ENCODE measurements at places on chromosomes 12 and 14.
A peak's percentile ranks its signal among the peaks of the same experiment; 100 is the strongest.

GRCh38 chr12:104687823-104688573 lies 231.2 kb downstream of the CHST11 start:
- DNase-seq: no peak

GRCh38 chr12:77893918-77894317 lies 63.2 kb downstream of the NAV3 start:
- no peak for DNase-seq

DNA sequence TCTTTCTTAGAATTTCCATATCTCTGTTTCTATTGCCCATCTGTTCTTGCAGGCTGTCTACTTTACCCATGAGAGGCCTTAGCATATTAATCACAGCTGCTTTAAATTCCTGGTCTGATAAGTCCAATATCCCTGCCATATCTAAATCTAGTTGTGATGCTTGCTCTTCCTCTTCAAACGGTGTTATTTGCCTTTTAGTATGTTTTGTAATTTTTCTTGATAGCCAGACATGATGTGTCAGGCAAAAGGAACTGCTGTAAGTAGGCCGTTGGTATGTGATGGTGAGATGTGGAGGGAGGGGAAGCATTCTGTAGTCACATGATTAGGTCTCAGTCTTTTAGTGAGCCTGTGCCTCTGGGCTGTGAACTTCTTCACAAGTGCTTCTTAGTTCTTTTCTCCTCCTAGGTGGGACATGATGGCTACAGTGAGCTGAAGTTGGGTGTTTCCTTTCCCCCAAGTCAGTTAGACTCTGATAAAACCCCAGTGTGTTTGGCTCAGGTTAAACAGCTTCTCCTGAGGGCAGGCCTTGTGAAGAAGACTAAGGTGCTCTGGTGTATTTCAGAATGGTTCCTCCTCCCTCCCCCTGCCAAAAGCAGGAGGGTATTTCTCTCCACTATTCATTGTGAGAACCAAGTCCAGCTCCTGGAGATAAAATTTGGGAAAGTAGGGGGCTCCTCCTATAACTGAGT lies 195.9 kb upstream of the PARP11 start:
- no peak for DNase-seq

- peak; percentile 97 for DNase-seq
These were observed 43.5 kb downstream of the TMX1 start for GRCh38 chr14:51283402-51284085.

DNA sequence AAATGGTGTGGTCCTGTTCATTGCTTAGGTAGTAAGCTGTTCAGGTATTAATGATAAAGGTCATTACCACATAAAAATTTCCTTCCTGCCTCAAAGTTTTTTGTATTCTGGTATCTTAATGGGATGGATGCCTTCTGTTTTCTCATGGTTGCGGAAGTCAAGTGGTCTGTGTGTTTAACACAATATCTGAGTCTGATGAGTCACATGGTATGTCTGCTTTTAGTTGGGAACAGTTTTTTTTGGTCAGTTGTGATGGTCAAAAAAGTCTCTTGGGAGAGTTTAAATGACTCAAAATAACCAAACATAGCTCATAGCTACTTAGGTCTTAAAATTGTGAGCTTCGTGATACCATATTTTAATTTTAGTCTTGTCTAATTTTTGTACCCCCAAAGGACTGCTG lies 40.7 kb downstream of the STK38L start:
- DNase-seq: no peak

DNA sequence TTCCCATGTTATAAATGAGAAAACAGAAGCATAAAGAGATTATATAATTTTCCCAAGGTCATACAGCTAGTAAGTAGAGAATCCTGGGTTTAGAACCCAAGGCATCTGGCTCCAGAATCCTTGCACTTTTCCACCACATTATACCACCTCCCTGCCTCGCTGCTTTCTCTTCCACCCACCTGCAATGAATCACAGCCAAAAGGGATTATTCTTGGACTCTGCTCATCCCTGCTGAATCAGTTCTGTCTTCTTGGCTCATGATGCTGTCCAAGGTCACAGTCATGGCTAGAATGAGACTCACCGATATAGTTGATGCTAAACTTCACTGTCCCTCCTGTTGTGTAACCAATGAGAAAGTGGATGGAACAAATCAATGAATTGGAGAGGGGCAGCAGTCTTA lies 356.6 kb downstream of the FUT8 start:
- no peak for DNase-seq

GRCh38 chr12:78797196-78797931 lies 67.2 kb upstream of the SYT1 start:
- DNase-seq: no peak

DNA sequence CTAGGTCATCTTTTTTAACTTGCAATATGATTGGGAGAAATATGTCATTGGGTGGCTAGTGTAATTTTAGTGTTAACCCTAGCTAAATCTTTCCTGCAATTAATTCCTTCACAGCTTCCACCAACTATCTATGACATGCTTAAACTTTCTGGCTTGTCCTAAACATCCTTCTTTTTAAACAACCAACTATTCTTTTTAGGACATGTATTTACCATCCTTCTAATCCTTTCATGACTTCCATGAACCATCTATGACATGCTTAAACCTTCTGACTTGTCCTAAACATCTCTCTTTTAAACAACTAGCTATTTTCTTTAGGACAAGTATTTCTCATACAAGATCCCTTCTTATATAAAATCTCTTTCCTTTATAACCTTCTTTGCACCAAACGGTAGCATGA lies 179.6 kb upstream of the PDZRN4 start:
- DNase-seq: no peak

- DNase-seq: no peak
These were observed 131.5 kb downstream of the KCNK10 start for GRCh38 chr14:88191605-88192004.

- no peak for DNase-seq
These were observed at the start of gene SYNE3 for GRCh38 chr14:95516554-95517181. TSS of gene SYNE3 (minus strand) at chr14:95516650. CDS start at chr14:95475821, 40,829 bp downstream.

- no peak for DNase-seq
These were observed 10.4 kb upstream of the CKAP4 start for GRCh38 chr12:106258226-106258625.

DNA sequence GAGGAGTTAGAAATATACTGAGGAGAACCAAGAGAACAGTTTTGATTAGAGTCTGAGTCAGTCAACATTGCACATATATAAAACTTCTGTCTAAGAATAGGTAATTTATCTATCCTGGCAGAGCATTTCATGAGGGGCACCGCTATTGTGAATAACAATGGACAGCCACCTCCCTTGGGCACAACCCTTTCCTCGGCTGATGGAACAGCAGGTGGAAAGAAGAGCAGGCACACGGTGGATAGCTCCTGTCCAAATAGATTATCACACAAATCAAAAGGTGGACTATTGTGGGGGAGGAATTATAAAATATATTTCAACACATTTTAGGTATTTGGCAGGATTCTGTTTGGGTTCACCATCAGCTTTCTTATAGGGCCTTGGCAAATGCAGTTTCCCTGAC lies 84.0 kb upstream of the PTPRB start:
- no peak for DNase-seq

- DNase-seq: no peak
These were observed 545 bp downstream of the LIMA1 start for GRCh38 chr12:50282721-50283228.

- no peak for DNase-seq
These were observed 16.1 kb downstream of the MMAB start for GRCh38 chr12:109557200-109557599.

DNA sequence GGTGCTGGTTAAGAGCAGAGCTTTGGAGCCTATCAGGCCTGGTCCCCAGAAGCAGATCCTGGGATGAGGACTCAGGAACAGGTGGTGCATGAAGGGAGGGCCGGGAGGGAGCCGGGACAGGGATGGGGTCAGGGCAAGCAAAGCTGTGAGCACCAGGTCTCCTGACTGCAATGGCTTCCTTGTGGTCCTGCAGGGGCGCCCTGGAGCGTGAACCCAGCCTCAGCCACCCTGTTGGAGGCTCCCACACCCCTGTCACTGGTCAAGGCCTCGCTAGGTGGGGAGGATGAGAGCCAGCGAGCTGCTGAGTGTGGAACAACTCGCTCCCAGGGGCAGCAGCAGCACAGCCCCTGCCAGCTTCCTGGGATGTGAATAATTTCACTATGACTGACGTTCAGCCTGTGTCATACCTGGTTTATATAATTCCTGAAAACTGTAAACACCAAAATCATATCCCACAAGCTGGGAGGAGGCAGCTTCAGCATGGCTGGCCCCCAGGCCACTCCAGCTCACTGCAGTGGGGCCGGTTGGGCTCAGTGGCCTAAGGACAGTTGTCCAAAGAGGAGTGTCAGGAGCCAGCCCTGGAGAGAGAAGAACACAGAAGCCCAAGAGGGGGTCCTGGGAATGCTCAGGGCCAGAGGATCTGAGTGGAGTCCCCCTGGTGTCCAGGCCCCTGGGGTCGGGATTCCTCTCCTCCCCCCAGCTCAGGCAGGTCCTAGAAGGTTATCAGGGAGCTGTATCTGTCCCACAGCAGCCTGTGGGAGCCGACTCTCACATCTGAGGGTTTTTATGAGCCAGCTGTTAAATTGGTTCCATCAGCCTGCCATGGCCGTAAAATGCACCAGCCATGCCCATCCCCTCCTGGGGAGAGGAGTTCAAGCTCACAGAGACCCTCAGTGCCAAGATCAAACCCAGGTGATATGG lies 272.9 kb downstream of the ADGRD1 start:
- DNase-seq: no peak

DNA sequence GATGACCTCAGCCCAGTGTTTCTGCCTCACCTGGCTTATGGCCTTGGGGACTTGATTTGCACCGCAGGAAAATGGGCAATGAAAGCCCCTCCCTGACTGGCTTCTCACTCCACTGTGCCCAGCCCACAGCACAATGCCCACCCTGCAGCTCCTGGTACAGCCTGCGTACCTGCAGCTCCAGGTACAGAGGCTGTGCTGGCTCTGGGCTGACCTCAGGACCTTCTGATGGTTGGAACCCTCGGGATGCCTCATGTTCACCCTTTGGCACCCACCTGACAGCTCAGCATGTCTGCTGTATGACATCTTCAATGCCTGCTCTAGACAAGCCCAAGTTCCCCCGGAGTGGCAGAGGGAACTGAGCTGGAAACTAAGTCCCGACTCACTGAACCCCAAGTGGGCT lies 87.1 kb downstream of the ALG10 start:
- no peak for DNase-seq

- no peak for DNase-seq
These were observed 146.3 kb downstream of the PDE3A start for GRCh38 chr12:20514598-20514997.

- DNase-seq: no peak
These were observed 193.5 kb upstream of the CNOT2 start for GRCh38 chr12:70049596-70050360.

GRCh38 chr14:94767321-94767878 lies 2.5 kb downstream of the GSC start:
- no peak for DNase-seq

GRCh38 chr12:88753707-88754106 lies 173.4 kb upstream of the KITLG start:
- DNase-seq: no peak

DNA sequence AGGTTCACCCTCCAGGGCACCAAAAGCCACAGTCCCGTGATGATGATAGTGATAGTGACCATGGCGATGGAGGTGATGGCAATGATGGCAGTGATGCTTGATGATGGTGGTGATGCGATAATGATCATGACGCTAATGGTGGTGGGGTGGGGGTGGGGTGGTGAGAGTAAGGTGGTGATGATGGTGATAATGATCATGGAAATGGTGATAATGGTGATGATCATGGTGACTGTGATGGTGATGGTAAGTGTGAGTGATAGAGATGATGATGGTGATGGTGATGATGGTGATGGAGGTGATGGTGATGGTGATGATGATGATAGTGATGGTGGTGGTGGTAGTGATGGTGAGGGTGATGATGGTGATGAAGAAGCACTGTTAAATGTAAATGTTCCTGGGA lies 96.9 kb downstream of the SYNE3 start:
- no peak for DNase-seq

DNA sequence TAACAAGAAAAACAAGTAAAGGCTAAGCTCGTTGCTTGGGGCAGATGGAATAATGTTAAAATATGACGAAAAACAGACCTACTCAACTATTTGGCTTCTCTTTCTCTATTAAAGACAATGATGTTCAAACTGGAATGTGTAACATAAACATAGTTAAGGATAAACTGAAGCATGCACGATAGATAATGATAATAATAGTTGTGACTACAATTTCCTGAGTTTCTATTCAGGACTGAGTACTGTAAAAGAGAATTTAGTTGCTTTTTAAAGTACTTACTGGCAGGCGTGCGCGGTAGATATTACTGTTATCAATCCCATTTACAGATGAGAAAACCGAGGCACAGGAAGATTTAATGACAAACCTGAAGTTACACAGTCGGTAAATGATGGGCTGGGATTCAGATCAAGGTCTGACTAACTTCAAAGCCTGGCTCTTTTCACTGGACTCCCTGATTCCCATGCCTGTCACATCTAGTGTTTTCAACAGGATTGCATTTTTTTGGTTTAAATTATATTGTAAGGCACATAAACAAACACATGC lies 103.0 kb downstream of the CRADD start:
- no peak for DNase-seq

- DNase-seq: no peak
These were observed 6.9 kb downstream of the VEZT start for GRCh38 chr12:95224202-95225170.

- DNase-seq: no peak
These were observed 1390.7 kb downstream of the FSCB start for GRCh38 chr14:43116341-43116740.

- DNase-seq: no peak
These were observed 221 bp downstream of the MARCHF9 start for GRCh38 chr12:57755194-57755453.

DNA sequence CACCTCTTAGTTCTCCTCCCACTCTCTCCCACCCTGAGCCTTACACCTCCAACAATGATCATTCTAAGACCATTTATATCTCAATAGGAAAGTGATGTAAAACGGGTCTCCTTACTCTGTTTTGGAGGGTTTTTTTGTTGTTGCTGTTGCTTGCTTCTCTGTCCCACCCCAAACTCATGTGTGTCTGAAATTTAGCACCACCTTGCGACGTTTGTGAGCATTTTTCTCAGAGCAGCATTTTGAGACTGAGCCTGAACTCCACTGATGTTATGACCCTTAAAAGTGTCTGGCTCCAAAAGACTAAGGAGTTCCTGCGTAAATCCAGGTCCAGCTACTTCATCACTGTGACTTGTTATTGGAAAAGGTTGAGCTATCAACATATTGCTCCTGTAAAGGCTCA lies 155.0 kb downstream of the DAD1 start:
- DNase-seq: no peak

DNA sequence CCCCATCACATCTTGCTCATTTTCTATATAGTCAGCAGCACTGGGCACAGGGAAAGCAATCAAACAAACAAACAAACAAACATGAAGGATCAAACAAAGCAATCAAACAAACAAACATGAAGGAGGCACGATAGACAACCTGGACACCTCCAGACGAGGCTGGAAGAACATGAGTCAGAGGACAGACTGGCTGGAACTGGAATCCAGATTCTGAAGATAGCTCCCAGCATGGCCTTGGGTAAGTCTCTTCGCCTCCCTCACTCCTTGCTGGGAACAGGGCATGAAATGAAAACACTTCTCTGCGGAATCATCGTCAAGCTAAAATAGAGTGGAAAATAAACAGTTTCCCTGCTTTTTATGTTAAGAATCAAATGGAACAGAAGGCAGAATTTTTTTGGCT lies 984.8 kb downstream of the VRK1 start:
- no peak for DNase-seq

GRCh38 chr12:49478949-49479664 lies 59.7 kb upstream of the KCNH3 start:
- DNase-seq: no peak

Measured in NCI-H1694 treated with DMSO at 0.1 percent for 48 hours (cell line).